CD4-positive, alpha-beta T cell treated with Interleukin-2 at 100 ng/mL for 4 hours (primary cell): ENCODE measurements at places on chromosomes 4 and X.

- DNase-seq: no peak
Measured at GRCh38 chr4:57110640-57111511, 691 bp upstream of the IGFBP7 start.

DNA sequence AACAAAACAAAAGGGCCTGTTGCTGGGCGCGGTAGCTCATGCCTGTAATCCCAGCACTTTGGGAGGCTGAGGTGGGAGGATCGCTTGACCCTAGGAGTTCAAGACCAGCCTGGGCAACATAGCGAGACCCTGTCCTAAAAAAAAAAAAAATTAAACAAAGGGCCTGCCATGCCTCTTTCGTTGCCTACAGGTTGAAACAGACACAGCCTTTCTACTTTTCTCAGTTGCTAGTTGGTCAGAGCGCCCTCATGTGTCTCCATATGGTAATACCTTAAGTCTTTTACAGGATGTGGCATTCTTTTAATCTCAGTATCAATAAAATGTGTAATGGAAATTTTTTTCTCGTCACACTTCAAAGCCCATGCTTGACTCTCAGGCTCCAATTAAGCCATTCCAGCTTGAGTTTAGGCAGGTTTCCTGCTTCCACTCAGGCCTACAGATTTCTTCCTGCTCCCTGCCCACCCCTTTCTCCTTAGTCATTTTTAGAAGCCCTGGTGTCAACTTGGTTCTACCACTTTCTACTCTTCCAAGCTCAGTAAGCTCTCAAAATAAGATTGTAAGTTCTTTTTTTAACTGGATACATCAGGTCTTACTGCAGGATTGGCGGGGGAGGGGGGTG lies 4.6 kb upstream of the SOWAHD start:
- peak; percentile 79 for DNase-seq

DNA sequence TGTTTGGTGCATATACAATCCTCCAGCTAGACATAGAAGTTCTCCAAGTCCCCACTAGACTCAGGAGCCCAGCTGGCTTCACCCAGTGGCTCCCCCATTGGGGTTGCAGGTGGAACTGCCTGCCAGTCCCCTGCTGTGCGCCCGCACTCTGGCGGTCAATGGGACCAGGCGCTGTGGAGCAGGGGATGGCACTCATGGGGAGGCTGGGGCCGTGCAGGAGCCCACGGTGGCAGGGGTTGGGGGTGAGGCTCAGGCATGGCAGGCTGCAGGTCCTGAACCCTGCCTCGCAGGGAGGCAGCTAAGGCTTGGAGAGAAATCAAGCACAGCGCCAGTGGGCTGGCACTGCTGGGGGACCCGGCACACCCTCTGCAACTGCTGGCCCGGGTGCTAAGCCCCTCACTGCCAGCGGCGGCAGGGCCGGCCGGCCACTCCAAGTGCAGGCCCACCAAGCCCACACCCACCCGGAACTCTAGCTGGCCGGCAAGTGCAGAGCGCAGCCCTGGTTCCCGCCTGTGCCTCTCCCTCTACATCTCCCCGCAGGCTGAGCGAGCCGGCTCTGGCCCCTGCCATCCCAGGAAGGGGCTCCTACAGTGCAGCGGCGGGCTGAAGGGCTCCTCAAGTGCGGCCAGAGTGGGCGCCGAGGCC lies 12.7 kb upstream of the TMPRSS11D start:
- no peak for DNase-seq

GRCh38 chrX:34503119-34503518 lies 154.0 kb downstream of the TMEM47 start:
- no peak for DNase-seq

- no peak for DNase-seq
Measured at GRCh38 chr4:96173756-96174155, 333.9 kb downstream of the PDHA2 start.

DNA sequence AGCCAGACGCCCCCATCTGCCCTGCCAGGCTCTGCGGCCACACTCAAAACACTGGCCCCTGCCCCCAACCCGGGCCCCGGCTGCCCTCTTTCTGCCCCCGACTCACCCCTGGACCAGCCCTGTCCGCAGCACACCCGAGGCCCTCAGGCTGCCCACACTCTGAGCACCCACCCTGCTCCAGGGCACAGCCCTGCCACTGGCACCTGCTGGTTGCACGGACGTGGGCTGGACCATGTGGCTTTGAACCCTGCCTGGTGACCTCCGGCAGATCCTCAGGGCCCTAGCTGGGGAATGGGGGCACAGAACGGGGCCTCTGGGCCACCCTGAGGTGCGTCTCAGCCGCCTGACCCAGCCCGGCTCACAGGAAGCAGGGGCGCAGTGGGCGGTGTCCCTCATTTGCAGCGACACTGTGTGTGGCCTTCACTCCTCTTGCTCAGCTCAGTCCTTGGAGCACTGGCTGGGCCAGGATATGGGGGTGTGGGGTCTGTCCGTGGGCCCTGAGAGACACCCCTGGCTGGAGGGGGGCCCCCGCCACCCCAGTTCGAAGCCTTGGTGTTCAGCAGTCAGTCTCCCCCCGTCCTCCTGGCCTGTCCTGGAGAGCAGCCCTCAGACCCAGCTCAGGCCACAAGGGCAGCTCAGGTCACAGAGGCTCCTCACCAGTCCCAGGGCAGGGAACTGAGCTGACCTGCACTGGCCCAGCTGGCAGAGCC lies 73.2 kb downstream of the FAM53A start:
- no peak for DNase-seq

GRCh38 chrX:15151267-15152186 lies 118.4 kb downstream of the ASB9 start:
- DNase-seq: peak; percentile 52

GRCh38 chr4:79796948-79797347 lies 276.1 kb downstream of the ANTXR2 start:
- no peak for DNase-seq

GRCh38 chr4:110211007-110211769 lies 12.8 kb upstream of the ELOVL6 start:
- peak; percentile 66 for DNase-seq

DNA sequence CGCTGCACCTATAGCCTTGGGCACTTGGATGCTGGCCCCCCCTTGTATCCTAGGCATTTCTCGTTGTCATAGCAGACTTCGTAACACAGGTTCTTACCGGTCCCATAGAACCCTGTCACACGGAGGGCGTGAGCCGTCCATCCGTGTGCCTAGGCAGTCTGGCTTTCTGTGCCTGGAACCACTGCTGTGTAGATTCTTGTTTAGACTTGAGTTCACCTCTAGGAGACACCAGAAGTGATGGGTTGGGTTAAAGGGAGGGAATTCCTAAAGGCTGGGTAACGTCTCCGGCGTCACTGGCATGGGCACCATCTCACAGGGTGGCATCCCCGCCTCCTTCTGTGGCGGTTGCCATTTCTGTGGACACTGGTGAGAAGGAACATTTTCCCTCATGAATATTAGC lies 13.5 kb upstream of the NKX1-1 start:
- DNase-seq: no peak

DNA sequence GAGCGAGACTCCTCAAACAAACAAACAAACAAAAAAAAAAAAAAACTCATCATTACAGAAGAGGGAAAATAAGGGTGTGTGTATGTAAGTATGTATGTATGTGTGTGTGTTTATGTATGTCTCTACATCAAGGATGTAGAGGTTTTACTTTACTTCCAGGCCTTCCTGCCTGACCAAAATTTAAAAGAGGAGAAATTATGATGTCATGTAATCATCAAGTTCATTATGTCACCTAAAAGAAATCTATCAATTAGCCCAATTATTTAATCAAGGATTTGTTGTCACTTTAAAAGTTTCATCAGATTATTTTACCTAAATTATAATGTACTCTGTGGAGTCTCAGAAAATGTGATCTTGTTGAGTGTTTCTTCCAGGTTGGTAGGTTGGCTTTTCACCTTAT lies 21.6 kb downstream of the GUCY1A1 start:
- no peak for DNase-seq

- DNase-seq: peak; percentile 51
Measured at GRCh38 chrX:39491548-39492297, 606.0 kb downstream of the BCOR start.

DNA sequence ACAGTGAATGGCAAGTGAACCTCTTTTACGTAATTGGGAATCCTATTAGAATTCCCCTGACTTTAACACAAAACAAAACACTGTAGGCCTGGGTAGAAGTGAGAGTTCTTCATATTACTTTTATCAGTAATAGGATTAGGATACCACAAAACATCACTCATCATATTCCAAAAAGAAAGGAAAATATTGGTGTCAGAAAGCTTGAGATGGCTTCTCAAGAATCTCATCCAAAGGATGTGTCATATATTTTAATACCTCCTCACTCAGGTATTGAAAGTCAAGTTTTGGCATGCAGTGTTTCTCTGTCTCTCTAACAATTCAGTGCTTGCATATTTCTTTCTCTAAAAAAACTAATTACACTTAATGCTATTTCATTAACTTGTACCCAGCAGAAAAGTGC lies 173.2 kb downstream of the PDGFC start:
- DNase-seq: no peak
